ENCODE measurements at places on chromosomes 1 and 21.

DNA sequence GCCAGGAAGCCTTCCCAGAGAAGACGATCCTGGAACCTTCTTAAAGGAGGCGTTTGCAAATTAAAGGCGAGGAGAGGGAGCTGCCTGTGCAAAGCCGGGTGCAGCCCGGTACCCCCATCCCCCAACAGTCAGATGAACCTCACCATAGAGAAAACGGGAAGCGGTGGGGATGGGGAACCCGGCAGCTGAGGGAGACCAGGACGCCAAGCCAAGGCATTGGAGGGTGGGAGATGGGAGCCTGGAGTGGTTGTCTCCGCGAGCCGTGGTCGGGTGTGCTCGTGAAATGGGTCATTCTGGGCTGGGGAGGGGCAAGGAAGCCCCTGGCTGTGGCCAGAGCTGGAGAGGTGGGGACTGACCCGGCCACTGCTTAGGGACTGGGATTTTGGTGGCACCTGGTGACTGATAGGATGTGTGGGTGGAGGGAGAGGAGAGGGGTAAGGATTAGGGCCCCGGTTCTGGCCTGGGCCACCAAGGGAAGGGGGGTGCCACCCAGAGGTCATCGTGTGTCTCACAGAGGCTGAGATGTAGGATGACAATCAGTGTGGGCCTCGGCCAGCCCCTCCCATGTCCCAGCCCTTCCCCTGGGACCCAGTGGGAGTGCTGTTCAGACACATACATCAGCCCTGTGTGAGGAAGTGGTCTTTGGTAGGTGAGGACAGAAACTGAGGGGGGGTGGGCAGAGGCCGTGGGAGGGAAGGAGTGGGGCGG lies 676 bp upstream of the PADI2 start:
- DNase-seq, result no peak

DNA sequence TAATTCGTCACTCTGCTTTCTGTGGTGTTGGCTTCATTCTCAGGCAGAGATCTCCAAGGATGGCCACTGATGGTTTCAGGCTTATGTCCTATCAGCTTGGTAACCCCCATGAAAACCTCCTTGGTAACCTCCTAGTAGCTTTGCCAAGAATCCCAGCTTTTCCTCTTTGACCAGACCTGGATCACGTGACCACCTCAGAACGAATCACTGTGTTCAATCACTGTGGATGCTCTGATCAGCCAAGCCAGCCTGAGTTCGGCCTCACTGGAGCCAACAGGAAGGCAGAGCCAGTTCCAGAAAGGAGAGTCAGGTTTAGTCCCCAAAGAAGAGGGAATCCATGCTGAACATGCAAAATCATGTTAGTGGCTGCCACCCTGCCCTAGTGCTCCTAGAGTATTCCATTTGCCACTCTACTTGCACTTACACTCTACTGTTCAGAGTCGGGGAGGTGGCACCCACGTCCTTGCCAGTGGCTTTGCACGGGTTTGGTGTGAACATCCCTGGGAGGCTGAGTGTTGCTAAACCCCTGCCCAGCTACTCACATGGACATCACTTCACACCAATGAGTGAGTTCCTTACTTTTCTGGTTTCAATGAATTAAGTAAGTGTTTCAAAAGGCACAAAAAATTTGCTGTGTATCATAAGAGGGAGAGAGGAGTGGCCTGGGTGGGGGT lies 33.5 kb upstream of the SSBP3 start:
- DNase-seq, result no peak

GRCh38 chr1:27831568-27832410 lies 1.2 kb downstream of the PPP1R8 start:
- no peak for DNase-seq

GRCh38 chr1:51506537-51506936 lies 12.5 kb downstream of the EPS15 start:
- no peak for DNase-seq

DNA sequence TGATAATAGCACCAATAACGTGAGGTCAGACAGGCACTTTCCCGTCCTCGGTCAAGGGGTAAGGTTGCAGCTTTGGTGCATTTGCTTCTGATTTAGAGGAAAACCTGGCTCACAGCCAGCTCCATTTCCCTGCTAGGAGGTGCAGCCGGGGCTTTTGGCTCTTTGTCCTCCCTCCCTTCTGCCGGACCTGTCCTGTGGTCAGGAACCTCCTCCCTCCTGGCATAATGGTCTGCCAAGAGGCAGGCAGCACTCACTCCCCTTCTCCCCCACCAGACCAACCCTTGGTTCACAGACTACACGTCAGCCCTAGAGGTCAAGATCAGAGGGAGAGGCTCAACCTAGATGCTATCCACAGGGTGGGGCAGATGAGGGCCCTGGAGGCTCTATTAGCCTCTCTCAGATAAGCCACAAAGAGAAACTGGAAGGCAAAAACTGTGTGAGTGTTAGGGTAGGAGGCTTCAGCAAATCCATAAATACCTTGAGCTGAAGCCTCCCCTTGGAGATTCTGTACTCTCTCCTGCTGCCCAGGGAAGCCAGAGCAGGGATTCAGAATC lies 64.8 kb downstream of the PLXNA2 start:
- no peak for DNase-seq

DNA sequence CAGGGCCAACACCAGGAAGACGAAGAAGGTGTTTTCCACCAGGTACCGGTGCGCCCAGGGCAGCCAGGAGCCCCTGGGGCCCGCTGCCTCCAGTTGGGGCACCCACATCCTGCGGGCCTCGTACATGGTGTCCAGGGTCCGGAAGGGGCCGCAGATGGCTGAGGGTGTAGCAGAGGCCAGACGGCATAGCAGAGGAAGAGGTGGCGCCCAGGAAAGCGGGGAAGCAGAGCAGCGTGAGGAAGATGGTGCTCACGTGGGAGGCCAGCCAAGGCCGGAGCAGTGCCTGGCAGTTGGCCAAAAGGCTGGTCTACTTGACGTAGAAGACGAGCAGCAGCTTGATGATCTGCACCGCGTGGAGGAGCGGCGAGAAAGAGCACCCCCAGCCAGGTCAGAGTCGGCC lies 40.4 kb downstream of the ZNF691 start:
- no peak for DNase-seq

GRCh38 chr1:94670273-94670672 lies 128.7 kb upstream of the F3 start:
- no peak for DNase-seq

DNA sequence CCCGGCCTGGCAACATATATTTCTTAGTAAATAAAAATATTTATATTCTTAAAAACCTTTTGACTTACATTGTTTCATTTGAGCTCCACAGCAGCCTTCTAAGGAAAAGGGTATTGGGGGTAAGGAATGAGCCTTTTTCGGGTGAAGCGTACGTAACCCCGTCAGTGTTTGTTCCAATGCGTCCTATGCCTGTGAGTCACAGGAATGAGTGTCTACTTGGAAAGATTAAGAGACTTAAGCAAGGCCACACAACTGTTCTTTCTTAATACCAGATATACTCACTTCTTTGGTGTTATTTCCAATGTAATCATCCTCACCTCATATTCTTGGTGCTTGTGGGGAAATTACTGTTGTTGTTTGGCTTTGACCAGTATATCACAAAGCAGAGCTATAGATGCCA lies 22.7 kb downstream of the WDTC1 start:
- no peak for DNase-seq

- DNase-seq, result no peak
Measured at GRCh38 chr1:98119796-98120195, 199.0 kb upstream of the DPYD start.
